ENCODE measurements at places on chromosomes 11 and 22.

DNA sequence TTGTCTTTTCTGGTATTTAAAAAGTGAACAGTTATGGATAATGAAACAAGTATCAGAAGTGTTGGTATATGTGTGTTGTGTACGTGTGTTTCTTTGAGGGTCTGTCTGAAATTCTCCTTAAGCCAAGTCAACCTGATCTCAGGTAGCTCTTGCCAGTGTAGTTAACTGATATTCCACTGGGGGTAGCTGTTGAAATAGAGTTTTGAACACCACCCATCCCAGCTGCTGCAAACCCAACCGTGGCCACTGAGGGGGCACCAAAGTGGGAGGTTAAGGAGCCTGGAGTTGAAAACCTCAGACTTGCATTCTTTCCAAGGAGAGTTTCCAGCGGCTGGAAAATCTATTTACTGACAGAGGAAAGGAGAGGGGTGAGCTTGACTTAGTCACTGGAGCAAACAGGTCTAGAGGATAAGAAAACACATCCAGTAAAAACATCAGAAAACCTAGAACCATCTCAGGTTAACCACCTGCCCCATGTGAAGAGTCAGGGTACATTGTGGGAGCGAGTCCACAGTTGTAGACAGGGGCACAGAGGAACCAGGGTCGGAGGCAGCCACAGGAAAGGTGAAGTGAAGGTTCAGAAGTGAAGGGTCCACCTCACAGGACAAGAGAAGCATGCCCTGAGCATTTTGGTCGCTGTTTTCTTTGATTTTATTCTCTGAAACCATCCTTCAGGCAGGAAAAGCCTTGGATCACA, 8.8 kb upstream of the CUL5 start:
- no peak for DNase-seq

DNA sequence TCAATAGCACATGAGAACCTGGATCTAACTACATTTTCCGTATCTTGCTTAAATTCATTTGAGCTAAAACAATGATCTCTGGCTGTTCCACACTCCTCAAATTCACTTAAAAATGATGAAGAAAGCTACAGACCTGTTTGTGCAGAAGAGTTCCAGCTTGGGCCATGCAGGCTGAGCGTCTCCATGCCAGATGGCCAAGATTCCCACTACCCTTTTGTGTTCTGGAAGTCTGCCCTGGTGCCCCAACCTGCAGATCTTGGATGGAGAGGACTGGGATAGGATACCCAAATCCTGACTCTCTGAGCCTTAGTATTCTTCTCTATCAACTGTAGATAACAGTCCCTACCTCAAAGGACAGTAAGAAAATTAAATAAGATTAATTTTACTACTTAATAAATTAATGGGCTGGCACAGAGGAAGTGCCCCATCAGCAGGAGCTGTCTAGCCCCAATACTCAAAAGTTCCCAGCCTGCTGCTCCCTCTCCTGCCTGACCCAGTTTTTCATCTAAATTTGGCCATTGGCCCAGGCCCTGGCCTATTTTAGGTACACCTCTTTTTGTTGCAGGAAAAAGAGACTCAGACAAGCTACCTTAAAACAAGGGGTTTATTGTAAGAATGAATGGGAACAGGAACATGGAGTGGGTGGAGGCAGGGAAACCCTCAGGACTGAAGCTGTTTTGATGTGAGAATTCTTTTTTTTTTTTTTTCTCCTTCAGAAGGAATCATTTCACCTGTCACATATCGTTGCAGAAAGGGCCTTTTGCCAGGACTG, 81.4 kb upstream of the GRK3 start:
- DNase-seq = no peak

DNA sequence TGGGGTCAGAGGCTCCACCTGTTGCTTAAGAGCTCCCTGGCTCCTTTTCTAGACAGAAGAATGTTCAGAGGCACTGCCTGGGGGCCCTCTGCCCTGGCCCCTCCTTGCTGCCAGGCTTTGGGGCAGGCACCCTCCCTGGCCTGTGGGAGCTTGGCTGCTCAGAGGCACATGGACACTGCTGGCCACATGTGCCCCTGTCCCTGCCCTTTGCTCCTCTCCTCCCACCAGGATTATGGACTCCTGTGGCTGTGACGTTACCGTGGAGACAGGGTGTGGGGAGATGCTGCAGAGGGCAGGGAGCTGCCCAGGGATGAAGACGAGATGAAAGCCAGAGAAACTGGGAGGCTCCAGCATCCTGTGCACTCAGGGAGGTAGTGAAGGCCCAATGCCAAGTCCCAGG, 14.7 kb downstream of the DRD2 start:
- no peak for DNase-seq

DNA sequence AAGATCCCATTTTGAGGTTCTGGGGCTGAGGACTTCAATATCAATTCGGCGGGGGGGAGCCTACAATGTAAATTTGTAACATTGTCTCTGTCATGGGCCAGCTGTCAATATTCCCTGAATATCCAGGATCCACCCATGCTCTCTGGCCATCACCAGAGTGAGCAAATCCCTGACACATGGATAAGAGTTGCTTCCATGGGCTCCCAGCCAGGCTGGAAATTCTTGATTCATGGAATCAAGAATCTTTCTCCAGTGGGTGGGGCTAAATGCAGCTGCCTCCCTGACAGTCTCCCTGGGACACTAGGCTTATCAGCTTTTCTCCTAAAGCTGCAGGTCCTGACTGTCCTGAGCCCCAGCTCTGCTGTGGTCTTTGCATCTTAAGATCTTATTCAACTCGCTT, 86.9 kb upstream of the IGLL5 start:
- no peak for DNase-seq

- no peak for DNase-seq
Measured at GRCh38 chr11:2316169-2316962, 14.6 kb downstream of the TSPAN32 start.

DNA sequence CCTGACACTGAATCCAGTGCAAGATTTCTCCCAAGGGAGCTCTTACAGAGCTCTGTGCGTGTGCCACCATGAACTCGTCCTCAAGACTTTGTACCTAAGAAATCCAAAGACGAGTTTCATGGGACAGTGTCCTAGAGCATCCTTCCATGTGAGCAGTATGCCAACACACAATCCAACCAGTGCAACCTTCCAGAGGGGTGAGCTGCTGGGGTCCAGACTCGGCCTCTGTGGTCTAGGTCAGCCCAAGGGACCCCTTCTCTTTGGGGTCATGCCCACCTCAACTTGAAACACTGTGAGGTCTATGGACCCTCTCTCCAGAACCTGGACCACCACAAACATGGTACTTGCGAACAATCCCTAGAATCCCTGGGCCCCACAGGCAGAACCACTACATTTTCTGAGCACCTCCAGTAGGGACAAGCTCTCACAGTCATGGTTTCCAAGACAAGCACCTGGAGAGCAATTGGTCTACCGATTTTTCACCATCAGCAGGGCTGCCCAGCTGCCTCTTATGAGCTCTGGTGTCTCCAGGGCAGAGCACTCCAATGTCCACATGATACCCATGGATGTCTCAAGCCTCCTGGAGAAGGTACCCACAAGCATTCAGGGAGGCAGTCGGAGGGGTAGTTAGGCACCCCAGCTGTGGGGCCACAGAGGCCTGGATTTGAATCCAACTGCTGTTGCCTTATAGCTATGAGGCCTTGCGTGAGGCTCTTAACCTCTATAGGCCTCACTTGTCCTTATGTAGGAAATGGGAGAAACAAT, 7.7 kb downstream of the CHST1 start:
- DNase-seq = no peak

DNA sequence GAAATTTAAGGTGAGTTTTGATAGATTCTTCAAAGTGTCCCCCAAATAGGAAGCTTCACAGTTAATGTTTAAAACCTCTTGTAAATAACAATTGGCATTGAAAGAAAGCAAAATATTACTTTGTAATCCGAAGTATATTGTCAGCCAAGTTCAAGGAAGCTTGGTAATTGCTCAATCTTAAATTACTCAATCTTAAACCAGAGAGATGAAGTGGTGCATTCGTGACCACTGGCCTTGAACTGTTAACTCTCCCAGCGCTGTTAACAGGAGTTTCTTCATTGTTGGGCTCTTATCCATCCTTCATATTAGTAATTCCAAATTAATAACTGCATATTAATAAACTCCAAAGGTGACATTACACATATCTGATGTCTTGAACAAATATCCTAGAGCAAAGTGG, 20.6 kb upstream of the FDX1 start:
- DNase-seq = no peak

GRCh38 chr11:57444362-57445121, 15.8 kb upstream of the RTN4RL2 start:
- DNase-seq = no peak

DNA sequence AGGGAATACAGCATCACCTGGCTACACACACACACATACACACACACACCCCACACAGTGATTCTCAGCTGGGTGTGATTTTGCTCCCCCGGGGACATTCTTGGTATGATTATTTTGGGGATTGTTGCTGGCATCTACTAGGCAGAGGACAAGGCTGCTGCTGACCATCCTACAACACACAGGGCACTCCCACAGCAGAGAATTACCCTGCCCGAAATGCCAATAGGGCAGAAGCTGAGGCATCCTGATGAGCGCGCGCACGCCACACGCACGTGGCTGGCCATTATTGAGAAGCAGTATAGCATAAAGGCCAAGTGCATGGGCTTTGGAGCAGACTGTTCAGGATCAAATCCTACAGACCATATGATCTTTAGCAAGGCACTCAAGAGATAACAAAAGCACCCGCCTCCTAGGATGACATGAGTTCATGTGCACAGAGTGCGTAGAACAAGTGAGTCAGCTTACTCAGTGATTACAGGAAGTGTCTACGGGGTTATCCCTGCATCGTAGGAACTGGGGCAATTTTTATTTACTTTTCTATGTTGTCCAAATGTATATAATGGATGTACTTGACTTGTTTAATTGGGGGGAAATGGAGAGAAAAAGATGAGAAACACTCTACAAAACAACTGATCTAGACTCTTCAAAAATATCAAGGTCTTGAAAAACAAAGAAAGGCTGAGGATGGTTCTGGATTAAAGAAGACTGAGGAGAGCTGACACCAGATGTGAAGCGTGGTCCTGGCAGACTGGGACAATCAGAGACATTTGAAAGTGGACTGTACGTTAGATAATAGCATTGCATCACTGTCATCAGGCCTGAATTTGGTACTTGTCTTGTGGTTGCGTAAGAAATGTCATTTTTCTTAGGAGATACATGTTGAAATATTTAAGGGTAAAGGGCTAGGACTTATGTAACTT, 7.2 kb upstream of the EHD1 start:
- no peak for DNase-seq

DNA sequence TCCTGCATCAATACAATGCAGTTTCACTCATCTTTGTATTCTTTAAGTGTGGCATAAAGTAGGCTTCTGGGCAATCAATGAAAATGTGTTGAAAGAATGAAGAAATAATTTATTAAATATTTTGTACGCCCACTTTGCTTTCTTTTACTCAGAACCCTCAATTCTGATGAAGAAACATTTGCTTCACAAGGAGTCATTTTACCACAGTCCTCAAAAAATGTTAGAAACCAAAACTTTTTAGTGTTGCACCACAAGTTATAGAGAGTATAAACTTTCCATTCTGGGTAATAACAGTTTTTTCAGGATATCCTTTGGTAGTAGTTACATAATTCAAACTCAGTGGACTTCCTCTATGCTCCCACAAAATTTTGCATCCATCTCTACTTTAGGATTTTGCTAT, 360.5 kb downstream of the DLG2 start:
- DNase-seq = no peak

DNA sequence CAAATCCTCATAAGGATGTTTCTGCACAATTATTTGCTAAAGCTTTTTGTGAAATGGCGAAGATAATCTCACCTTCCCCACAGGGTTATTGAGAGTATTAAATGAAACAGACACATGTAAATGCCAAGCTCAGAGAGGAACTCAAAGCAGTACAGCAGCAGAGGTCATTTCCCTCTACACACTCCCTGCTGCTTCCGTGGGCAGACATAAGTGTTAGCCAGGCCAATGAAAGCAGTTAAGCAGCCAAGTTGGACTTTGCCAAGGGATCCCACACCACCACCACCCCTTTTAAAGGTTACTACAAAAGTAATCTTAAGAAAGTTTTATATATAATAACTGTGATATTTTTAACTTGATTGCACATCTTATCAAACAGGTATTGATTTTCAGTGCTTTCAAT, 4.0 kb upstream of the FAM111A start:
- DNase-seq = no peak

- DNase-seq = no peak
Measured at GRCh38 chr11:112655371-112655770, 305.8 kb upstream of the NCAM1 start.

DNA sequence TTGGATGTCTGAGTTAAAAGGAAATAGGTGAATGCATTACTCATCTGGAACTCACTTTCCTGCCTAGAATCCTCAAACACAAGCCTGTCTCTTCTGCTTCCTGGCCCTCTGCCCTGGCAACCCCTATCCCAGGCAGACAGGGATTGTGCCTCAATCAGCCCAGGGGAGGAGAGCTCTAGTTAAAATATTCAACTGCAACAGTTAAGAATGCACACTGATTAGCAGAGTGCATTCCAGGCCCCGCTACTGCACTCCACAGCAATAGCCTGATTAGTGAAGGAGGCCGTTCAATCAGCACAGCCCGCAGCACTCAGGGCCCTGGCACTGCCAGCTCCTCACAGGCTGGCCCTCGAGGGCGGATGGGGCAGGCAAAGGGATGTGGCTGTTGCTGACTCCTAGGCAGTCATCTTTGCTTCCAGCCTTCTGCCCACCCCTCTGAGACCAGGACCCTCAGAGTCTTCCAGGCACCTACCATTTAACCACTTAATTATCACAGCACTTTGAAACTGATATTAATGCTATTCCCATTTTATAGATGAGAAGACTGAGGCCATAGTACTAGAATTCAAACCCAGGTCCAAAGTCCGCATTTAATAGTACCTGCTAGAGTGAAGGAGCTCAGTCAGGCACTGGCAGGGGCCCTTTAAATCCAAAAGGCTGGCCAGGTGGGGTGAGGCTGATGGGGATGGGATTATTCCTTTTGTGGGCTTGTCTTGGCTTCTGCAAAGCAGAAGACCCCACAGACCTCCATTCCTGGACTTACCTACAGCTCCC, 435.3 kb downstream of the SOX6 start:
- DNase-seq = no peak

Data from iPS DF 6.9 (cell line).